Ecto neural progenitor cell (in vitro differentiated cells): ENCODE measurements at places on chromosomes 4 and X.

GRCh38 chrX:41862562-41863184 is 60.7 kb downstream of the CASK start:
- no peak for DNase-seq

DNA sequence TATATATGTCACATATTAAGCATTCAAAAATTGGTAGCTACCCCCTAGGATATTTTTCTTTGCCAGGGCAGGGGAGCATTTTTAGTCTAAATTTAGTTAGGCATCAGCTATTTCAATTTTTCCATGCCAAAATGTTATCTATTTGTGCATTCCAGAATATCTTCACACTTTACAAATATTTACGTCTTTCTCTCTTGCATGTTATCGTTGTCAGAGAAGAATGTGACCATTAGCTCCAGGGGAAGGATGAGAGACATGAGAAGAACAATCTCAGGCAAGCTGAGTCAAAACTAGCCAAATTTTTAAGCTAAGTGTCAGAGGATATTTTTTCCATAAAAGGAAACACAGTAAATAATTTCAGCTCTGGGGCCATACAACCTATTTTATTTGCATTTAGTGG is 885.0 kb upstream of the EPHA5 start:
- no peak for DNase-seq

DNA sequence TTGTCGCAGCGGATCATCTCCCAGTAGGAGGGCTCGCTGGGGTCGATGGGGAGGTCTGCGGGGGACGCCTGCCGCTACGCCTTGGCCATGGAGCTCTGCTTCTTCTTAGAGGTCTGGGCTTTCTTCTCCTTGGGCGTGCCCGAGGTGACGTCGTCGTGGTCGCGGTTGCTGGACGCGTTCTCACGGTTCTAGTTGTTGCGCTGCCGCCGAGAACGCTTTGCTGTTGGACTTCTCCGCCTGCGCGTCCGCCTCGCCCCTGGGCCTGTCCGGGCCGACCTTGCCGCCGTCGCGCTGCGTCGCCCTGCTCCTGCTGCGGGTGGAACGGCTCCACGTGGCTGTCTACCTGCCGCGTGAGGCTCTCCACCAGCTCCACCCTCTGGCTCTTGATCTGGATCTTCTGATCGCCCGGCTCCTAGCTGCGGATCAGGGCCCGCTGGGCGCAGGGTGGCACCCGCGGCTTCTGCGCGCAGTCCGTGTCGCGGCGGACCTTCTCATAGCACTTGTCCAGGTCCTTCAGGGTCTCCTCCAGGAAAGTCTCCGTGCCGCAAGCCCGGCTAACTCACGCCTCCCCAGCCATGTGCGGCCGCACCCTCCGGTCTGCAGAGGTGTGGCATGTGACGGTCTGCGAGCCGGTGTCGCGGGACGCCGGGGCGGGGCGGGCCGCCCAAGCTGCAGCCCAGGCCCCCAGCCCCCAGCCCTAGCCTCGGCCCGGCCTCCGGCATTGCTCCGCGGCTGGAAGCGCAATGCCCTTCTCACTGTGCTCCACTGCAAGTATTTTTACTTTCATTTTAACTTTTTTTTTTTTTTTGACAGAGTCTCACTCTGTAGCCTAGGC is 40.5 kb upstream of the OGT start:
- DNase-seq, result no peak

DNA sequence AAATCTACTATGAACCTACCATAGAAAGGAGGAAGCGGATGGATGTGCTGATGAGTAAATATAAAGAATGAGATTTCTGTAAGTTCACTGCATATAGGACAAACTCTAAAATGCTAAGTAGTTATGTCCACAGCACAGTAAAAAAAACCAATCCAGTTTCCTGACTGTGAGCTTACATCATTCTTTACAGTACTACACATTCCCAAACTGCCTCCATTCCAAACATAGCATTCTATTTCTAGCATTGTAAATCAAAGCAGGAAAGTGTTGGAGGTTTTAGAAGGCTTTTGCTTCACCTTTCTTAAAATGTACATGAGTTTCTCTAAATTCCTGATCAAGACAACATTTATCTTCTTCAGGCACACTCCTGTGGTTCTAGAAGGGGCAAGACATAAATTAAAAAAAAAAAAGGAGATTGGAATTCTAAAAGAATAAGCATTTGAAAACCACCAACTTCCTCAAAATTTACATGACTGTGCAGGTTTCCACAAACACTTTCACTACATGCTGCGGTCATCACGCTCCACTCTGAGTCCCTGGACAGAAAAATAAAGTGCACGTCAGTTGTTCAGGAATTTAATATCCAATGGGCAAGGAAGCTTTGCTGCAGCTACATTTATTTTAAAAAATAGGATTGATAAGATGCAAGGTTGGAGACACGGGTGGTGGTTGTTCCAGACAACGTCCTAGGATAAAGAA is 297.6 kb upstream of the STS start:
- DNase-seq, result no peak

DNA sequence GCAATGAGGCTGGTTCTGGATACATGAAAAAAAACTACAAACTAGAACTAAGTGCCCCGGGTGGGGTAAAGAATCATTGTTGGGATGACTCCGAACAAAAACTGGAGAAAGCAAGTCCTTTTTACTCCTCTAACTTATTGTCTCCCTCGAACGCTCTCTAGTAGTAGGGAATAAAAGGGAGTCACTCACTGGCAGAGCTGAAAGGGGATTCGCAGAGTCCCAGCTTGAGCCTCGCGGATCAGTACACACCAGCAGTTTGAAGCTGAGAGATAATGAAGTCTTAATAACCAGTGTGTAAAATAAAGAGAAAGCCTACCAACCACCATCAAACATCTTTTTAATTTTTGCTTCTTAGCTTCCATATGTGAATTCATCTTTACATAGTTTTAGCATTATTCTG is 521.9 kb upstream of the ARX start:
- no peak for DNase-seq

- DNase-seq, result no peak
Observed at GRCh38 chr4:105154576-105154975, 7.9 kb downstream of the TET2 start.

DNA sequence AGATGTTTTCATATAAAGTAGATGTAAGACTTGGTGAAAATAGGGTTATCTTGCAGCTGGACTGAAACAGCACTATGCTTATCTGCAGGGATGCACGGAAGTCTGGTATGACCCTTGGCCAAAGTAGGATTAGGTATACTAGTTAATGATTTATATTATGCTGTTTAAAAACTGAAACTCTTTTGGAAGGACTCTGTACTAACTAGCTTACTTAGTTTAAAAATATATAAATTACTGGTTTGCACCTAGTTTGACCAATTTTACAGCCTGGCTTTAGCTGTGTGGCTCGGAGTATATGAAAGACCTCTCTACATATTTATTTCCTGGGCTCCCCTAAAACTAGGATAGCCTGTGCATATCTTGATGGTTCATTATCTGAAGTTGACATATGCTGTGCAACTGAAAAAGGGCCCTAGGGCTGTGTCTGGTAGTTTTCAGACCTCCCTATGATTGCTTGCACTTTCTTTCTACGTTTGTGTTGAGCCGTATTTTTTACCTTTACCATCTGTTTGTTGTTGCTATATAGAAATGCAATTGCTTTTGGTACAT is 89.2 kb downstream of the TMEM144 start:
- no peak for DNase-seq

- no peak for DNase-seq
Observed at GRCh38 chr4:98626350-98626749, 32.1 kb downstream of the TSPAN5 start.

GRCh38 chr4:44017422-44017739 is 431.2 kb downstream of the KCTD8 start:
- DNase-seq, result no peak

- DNase-seq, result no peak
Observed at GRCh38 chr4:101806914-101807313, 16.4 kb downstream of the BANK1 start.

DNA sequence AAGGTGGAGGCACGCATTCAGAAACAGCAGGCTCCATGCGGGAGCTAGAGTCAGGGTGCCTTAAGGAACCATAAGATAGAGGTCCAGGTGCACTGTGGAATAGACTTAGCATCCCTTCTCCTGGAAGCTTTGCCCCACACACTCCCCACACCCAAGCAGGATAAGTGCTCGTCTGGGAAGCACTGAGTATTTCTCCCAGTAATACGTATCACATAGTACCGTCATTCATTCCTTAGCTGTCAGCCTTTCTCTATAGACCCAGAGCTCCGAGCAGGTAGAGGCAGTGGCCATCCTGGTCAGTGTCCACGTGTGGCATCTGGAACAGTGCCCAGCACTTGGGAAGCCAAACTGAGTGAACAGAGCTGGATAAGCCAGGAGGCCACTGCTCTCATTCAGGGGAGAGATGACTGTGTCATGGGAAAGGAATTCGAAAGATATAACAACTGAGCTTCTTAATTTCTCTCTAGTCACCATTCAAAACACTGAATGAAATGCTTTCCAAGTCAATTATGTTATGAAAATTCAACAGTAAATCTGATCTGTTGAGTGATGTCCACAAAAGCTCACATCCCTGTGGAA is 9.9 kb downstream of the APBB2 start:
- no peak for DNase-seq

- DNase-seq, result no peak
Observed at GRCh38 chrX:103678199-103678993, 8.1 kb downstream of the MORF4L2 start.

DNA sequence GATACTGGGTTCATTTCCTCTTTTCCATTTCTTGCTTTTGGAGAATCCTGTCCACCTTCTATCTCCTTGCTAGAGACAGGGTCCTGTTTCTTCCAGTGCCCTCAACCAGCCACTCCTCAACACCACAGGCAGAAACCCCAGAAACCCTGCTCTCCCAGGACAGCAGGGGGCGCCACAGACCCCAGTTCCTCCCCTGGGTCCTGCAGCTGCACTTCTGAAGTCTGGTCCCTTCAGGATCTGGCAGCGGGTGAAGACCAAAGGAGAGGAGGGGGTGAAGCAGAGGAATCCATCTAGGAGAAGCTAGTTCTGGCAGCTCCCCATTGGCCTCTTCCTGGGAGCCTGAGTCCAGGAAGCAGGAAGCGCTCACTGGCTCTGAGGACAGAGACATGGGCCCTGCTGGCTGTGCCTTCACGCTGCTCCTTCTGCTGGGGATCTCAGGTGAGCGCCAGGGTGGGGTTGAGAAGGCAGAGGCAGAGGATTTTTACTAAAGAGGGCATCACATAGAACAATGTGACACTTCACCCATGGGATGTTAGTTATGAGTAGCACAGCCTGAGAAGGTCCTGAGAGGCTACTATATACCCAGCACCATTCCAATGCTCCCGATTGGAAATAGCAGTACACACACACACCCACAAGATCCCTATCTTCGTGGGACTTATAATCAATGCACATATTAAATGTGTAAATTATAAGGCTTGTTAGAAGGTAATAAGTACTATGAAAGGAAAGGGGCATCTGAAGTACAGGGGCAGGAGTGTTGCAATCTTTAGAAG is at the start of gene PRSS48:
TSS of gene PRSS48 (plus strand) at position 375 of the 776 bp plus-strand sequence. CDS start at position 387, 12 bp downstream.
- DNase-seq, result peak; percentile 86

DNA sequence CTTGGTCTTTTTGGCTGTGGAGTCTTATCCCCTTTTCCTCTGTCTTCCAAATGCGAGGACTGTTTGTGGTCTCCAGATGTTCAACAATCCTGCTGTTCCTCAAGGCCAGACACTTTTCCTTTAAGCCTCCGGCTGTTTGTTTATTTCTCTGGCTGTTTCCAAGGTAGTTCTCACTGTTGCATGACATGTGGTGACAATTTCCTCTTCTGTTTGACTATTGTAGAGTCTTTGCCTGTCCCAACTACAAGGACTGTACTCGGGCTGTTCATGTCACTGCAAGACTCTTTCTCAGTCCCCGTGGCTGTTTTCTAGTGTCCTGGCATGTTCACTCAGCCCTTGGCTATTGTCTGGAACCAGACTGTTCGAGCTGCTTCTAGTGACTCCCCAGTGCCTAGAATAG is 50.6 kb downstream of the ZNF157 start:
- DNase-seq, result no peak

DNA sequence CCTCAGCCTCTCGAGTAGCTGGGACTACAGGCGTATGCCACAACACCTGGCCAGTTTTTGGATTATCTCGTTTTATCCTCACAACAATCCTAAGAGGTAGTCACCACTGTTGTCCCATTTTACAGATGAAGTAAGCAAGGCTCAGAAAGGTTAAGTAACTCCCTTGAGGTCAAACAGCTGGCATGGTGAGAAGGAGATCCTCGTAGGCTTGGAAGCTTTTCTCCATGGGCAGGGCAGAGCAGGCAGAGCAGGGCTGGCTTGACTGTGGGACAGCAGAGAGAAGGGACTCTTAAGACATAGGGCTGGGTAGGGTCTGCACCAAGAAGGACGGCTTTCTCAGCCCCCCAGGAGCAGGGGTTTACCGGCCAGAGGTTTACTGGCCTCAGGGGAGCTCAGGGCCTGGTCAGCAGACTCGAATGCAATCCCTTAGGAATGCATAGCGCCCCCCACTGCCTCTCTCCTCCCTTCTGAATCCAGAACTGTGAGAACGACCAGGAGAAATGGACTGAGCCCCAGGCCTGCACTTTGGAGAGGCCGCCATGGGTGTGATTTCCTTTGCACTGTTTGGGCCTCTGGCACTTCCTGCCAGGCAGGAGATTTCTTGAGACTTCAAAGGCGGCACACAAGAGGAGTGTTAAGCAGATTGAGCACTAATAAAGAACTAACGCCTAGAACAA is 14.0 kb upstream of the CDKN2AIP start:
- DNase-seq, result peak; percentile 79

DNA sequence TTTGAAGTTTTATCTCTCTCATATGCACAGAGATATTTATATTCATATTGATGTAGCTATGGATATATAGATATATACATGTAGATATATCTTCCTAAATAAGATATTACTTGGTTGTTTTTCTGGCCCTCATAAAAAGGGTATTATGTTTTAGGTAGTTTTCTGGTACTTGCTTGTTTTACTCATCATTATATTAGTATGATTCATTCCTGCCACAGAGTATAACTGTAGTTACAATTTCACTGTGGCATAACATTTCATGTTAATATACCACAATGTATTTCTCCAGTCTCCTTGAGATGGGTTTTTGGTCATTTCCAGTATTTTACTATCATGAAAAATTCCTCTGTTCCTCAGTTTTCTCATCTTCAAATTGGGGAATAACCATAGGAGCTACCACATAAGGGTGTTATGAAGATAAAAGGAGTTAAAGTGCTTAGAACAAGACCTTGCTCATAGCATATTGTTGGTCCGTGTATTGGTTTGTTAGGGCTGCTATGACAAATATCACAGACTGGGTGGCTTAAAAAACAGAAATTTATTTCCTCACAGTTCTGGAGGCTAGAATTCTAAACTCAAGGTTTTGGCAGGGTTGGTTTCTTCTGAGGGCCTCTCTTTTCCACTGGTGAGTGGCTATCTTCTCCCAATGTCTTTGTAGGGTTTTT is 129.7 kb downstream of the TMEM164 start:
- no peak for DNase-seq

GRCh38 chr4:149166365-149166764 is 649.3 kb downstream of the IQCM start:
- no peak for DNase-seq

GRCh38 chr4:102403116-102403515 is 57.8 kb upstream of the SLC39A8 start:
- DNase-seq, result no peak

DNA sequence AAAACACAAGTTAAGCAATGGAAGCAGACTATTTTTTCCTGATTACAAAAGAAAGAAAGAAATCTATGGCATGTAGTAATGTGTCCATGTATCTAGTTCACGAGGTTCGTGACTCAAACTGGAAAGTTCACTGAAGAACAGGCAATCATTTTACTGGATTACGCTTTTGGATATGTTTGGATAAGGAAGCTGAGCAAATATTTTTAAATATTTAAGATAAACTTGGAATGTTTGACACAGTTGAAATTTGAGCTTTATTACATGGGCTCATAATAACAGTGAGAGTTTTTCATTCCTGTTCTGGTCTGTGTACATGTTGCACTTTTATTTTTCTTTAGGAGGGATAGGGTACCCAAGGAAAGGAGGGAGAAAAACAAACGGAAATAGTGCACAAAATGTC is 244.2 kb upstream of the GK2 start:
- no peak for DNase-seq
